SK-N-SH (cell line): ENCODE measurements at places on chromosomes 3 and 15. TPM values are rescaled to one million over a fixed set of nuclear protein-coding genes. Genes with fewer than 3 reads are reported as not detected.

The MKRN2 gene
- 29.8 and 39.6 TPM in 2 replicates for polyA plus RNA-seq

The DNAH1 gene
- polyA plus RNA-seq = 5.1 and 6.7 TPM in 2 replicates

The ADAMTSL3 gene
- 0.02 TPM in 1 of 2 replicates, not detected in the other for polyA plus RNA-seq

The GP5 gene
- 0.13 and 0.23 TPM in 2 replicates for polyA plus RNA-seq

The HRG gene
- not detected in 2 replicates for polyA plus RNA-seq

The CPA3 gene
- 0.06 TPM in 1 of 2 replicates, not detected in the other for polyA plus RNA-seq

The SLC7A14 gene
- polyA plus RNA-seq = 2.5 and 2.7 TPM in 2 replicates

DNA sequence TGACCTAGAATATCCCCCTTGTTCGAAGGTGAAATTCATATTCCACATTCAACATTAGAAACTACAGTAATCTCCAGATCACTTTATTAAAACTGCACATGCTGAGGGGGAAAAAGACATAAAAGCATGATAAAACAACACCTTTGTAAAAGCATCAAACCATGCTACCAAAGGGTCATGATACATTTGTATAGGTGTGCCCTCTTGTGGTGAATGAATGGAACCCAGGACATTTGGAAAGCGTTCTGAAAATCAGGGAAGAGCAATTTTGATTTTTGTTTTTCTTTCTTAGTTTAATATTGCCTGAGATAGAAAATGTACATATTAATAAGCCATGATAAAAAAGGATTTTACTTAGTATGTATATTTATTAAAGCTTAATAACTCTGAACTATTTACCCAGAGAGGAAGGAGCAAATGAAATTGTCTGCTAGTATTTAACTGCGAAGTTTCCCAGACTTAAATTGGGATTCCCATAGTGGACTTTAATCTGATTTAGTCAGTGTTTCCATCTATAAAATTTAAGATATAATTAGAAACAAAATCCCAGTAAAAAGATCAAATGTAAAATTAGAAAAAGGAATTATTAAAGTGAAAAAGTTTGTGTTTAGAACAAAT, 105.8 kb upstream of the ARL6 start:
- no peaks in the 10 kb centered on the region; the same call in 1 of the 2 replicates for H3K4me1 ChIP-seq
- H3K27me3 ChIP-seq = no peaks in the 10 kb centered on the region
- no peaks in the 10 kb centered on the region for H3K36me3 ChIP-seq
- H3K27ac ChIP-seq = no peak overlapping the region
- DNase-seq = peak; percentile 20

DNA sequence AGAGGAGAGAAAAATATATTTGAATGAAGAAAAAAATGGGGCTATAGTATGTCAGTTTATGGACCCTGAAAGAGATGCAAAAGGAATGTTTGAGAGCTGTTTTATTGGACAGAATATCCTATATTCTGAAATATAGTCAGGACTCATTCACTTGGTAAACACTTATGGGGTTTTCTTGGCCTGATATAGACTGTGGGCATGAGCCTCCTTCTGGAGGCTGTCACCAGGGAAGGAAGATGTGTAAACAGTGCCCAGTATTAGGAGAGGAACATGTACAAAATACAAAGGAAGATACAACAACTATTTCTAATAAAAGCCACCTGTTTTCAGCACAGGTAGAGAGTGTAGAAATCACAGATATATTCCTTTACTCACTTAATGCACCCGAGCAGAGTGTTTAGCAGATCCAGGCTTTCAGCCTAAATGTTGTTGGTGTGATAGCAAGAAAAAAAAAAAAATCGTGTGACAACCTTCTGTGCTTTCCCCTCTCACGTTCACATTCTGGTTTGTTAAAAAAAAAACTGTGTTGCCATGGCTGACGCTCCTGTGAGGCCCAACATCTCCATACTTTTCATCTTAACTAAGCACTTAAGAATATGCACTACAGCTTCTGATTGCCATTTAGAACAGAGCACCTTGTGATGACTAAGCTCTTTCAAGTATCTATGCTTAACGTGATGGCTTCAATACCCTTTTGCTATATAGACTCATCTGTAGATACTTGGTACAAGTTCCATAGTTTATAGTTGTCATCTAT, 134.1 kb downstream of the MBNL1 start:
- H3K4me1 ChIP-seq = peaks cover 4% of the 10 kb centered on the region
- H3K4me3 ChIP-seq = no peak overlapping the region
- peaks cover 9% of the 10 kb centered on the region for H3K36me3 ChIP-seq
- DNase-seq = no peak
- H3K27me3 ChIP-seq = no peaks in the 10 kb centered on the region
- H3K27ac ChIP-seq = peak overlapping the region; percentile 12; the same call in 1 of the 2 replicates

DNA sequence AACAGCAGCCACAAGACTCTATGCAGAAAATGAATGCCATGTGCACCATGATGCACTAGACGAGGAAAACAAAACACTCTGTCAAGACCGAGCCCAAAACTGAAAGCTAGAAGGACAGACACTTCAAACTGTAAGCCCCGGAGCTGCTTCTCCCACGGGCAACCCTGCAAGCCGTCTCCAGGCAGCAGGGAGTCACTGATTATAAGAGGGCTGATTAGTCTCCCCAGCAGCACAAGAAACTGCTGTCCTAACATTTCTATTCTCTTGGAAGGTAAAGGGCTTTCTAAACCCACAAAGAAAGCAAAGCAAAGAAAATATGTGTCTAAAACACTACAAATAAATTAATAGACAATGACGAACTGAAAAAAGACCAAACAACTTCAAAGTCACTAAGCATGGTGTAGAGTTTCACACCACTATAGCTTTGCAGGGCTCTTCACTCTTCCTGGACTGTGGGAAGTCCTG, 15.5 kb downstream of the TBC1D2B start:
- no peak overlapping the region for H3K4me3 ChIP-seq
- peak overlapping the region; percentile 29; the same call in 1 of the 2 replicates for H3K27ac ChIP-seq
- DNase-seq = no peak
- no peaks in the 10 kb centered on the region for H3K36me3 ChIP-seq
- H3K4me1 ChIP-seq = peaks cover 44% of the 10 kb centered on the region

- no peaks in the 10 kb centered on the region for H3K27me3 ChIP-seq
- H3K36me3 ChIP-seq = no peaks in the 10 kb centered on the region
- H3K4me1 ChIP-seq = peaks cover 23% of the 10 kb centered on the region
- DNase-seq = no peak
Measured at GRCh38 chr3:153138276-153139210, 23.5 kb upstream of the RAP2B start.

DNA sequence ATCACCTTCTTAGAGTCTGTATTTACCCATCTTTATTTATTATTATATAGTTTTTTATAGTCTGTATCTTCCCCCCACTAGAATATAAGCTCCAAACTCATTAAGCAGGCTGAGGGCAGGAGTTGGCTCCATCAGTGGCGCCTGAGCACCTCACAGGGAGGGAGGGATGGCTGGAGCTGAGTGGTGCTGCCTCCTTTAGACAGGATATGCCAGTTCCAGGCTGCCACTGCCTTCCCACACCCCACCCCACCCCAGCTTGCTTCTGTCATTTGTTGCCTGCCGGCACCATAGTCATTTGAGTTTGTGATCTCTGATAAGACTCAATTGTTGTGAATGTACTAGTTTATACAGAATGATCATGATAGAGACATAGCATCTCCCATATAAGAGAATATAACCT, 85.5 kb downstream of the KLHL25 start:
- no peak overlapping the region for H3K27ac ChIP-seq
- H3K36me3 ChIP-seq = peaks cover 32% of the 10 kb centered on the region
- H3K4me1 ChIP-seq = peaks cover 19% of the 10 kb centered on the region
- no peak for DNase-seq

DNA sequence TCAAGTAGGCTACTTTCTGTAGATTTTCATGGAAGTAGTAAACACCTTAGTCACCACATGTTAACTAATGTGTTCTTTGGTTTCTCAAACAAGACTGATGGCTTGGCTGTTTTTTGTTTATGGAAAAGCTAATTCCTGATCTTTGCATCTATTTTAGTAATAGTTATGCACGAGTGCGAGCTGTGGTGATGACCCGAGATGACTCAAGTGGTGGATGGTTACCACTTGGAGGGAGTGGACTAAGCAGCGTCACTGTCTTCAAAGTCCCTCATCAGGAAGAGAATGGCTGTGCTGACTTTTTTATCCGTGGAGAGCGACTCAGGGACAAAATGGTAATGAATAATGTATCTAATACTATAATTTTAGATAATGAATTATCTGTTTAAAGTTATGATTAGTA, 46.6 kb downstream of the SPRED1 start:
- no peaks in the 10 kb centered on the region for H3K27me3 ChIP-seq
- H3K4me3 ChIP-seq = no peak overlapping the region
- no peak overlapping the region for H3K27ac ChIP-seq
- peaks cover 20% of the 10 kb centered on the region for H3K36me3 ChIP-seq
- DNase-seq = no peak

GRCh38 chr15:63712828-63713520, 115.8 kb downstream of the FBXL22 start:
- no peaks in the 10 kb centered on the region; the same call in 1 of the 2 replicates for H3K4me1 ChIP-seq
- H3K4me3 ChIP-seq = no peak overlapping the region
- DNase-seq = no peak
- H3K36me3 ChIP-seq = peaks cover 62% of the 10 kb centered on the region

DNA sequence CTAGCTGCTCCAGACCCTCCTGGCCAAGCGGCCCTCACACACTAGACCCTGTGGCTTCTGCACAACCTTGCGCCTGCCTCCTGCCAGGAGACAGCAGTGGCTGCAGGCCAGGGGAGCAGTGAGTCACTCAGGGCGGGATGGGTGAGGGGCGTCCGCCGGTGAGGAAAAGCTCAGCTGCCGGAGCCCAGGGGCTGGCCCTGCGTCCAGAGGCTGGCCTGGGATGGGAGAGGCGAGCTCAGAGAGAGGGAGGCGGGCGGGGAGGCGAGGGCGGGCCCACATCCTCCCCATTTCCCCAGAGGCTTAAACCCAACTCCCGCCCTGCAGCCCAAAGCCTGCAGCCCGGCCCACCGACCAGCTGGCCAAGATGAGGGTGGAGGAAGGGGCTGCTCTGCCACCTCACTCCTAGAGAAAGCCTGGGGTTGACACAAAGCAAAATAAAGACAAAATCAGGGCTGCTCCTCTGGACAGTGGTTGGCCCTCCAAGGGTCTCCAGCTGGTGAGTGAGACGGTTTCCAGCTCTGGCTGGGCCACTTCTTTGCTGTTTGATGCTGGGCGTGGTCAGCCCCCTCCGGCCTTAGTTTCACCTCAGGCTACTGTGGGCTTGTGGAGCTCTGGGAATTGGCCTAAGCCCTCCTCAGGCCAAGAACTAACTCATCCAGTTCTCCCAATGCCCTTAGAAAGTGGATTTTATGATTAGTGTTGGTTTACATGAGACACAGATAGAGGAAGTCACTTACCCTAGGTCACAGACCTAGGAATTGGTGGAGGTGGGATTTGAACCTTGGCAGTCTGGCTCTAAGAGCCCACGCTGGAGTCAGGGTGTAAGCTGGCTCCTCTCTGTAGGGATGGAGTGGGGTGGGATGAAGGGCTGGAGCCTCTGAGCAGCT, 50.6 kb downstream of the IQSEC1 start:
- H3K4me1 ChIP-seq = peaks cover 37% of the 10 kb centered on the region
- H3K27ac ChIP-seq = peak overlapping the region; percentile 48
- no peaks in the 10 kb centered on the region for H3K27me3 ChIP-seq
- H3K4me3 ChIP-seq = peak overlapping the region; percentile 29
- DNase-seq = peak; percentile 90

GRCh38 chr3:185115371-185115770, 37.5 kb downstream of the C3orf70 start:
- H3K27ac ChIP-seq = no peak overlapping the region
- no peaks in the 10 kb centered on the region; the same call in 1 of the 2 replicates for H3K27me3 ChIP-seq
- no peak for DNase-seq
- H3K36me3 ChIP-seq = no peaks in the 10 kb centered on the region
- H3K4me3 ChIP-seq = no peak overlapping the region
- no peaks in the 10 kb centered on the region for H3K4me1 ChIP-seq

- H3K27me3 ChIP-seq = no peaks in the 10 kb centered on the region
- H3K27ac ChIP-seq = no peak overlapping the region
- DNase-seq = no peak
- peaks cover 9% of the 10 kb centered on the region; the same call in 1 of the 2 replicates for H3K4me1 ChIP-seq
- no peaks in the 10 kb centered on the region for H3K36me3 ChIP-seq
- no peak overlapping the region for H3K4me3 ChIP-seq
Measured at GRCh38 chr3:43004282-43004681, 25.2 kb downstream of the GASK1A start.

GRCh38 chr3:197508924-197509775, 46.6 kb downstream of the BDH1 start:
- H3K27me3 ChIP-seq = no peaks in the 10 kb centered on the region
- H3K36me3 ChIP-seq = no peaks in the 10 kb centered on the region
- H3K27ac ChIP-seq = no peak overlapping the region
- peaks cover 37% of the 10 kb centered on the region; the same call in 1 of the 2 replicates for H3K4me1 ChIP-seq

- no peak overlapping the region for H3K4me3 ChIP-seq
- peaks cover 37% of the 10 kb centered on the region for H3K36me3 ChIP-seq
- no peaks in the 10 kb centered on the region for H3K4me1 ChIP-seq
- no peak overlapping the region for H3K27ac ChIP-seq
Measured at GRCh38 chr3:120338517-120338916, 10.6 kb downstream of the LRRC58 start.
